ENCODE measurements at places on chromosomes 7 and 10.

GRCh38 chr7:5630670-5631069 lies 150.8 kb downstream of the RNF216 start:
- DNase-seq, result no peak

DNA sequence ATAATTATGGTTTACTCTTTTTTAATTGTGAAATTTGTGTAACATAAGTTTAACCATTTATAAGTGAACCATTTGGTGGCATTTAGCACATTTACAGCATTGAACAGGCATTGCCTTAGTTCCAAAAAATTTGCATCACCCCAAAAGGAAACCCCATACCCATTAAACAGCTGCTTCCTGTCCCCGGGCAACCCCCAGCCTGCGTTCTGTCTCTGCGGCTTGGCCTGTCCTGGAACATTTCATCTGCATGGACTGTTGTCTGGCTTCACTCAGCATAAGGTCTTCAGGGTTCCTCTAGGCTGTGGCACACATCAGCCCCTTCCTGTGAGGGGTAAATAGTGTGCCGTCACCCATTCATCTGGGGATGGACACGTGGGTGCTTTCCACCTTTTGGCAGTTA lies 6.9 kb downstream of the RET start:
- no peak for DNase-seq

GRCh38 chr7:116772423-116772863 lies 89.9 kb upstream of the CAPZA2 start:
- no peak for DNase-seq

GRCh38 chr7:138756591-138757242 lies 41.1 kb upstream of the TMEM213 start:
- no peak for DNase-seq

GRCh38 chr10:110105873-110106272 lies 98.1 kb downstream of the ADD3 start:
- no peak for DNase-seq

DNA sequence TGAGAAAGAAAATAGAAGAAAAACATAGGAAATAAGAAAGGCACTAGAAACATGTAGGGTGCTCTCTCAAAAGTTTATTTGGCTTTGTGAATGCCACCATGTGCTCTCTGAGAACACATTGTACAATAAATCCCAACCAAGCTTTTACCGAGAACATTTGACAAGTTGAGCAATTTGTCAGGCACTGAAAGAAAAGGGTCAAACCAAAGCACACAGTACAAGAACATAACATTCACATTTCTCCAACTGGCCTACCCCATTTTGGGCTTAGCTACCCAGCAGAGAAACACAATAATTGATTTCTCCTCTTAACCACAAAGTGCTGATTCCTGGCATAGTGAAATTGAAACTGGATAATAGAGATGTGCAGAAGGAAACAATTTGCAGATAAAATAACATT lies 69.2 kb upstream of the SLC39A12 start:
- DNase-seq, result no peak

- DNase-seq, result no peak
Measured at GRCh38 chr10:119461380-119461779, 81.1 kb downstream of the RGS10 start.

DNA sequence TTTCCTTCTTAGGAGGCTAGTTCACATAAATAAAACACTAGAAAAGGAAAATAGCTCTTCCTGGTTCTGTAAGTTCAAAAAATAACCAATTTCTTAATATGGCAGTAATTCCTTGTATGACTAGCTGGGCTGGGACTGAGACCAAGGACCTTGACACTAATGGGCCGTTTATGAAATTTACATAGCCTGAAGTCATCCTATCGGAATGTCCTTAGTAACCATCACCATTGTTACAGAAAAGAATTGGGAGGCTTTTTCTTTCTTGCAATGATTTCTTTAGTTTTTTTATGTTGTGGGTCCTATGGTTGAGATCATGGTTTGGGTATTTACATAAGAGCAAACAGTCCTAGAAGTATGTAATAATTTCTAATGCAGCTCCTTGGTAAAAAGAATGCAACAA lies 87.1 kb upstream of the HDAC9 start:
- no peak for DNase-seq

DNA sequence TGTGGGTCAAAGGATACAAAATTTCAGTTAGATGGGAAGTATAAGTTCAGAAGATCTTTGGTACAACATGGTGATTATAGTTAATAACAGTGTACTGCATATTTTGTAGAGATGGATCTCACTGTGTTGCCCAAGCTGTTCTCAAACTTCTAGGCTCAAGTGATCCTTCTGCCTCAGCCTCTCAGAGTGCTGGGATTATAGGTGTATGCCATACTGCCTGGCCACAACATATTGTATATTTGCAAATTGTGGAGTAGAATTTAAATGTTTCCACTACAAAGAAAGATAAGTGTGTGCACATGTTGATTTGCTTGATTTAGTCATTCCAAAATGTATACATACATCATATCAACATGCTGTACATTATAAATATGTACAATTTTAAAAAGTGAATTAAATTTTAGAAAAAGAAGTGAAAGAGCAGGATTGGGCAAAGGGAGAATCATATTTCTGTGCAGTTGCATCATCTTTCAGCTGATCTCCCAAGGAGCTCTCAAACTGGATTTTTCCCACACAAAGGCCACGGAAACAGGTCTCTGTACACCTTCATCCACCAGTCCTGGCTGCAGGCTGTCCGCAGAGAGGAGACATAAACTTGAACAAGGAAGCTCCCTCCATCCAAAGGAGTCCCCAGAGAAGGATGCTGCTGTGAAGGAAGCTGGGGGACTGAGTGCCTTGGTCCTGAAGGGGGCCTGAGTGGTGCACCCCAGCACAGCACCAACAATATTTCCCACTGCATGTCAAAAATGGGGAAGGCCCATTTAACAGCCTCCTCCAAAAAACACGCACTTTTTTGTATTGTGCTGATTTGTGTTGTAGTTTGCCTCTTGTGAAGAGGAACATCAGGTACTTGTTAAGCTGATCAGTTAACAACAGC lies 217.1 kb upstream of the GHITM start:
- no peak for DNase-seq

- DNase-seq, result no peak
Measured at GRCh38 chr10:86068231-86069054, 298.2 kb downstream of the GRID1 start.

DNA sequence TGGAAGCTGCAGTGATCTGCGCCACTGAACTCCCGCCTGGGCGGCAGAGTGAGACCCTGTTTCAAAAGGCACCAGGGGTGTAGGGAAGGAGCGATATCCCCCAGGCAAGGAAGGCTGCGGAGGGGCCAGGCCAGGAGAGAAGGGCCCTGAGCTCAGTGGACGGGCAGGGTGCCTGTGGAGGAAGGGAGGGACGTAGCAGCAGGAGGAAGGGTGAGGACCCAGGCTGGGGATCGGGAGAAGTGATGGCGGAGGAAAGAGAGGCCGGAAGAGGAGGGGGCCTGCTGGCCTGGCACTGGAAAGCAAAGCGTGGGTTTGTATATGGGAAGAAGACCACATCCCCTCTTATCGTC lies 45.6 kb downstream of the ALOX5 start:
- no peak for DNase-seq

DNA sequence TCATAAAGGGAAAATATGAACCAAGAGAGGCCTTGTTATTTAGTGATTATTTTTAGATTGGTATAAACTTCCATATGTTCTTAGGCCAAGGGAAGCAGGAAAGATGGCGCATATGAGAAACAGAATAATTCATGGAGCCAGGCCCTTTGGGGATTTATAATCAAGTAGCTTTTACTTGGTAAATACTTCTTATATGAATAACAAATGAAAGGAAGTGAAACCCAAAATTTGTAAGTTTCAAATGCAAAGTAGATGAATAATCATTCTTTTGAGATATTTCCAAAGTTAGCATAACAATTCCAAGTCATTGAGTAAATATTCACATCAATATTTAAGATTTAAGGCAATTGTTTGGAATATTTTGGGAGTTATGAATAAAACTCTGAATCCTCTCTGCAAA lies 13.9 kb upstream of the OPTN start:
- no peak for DNase-seq

DNA sequence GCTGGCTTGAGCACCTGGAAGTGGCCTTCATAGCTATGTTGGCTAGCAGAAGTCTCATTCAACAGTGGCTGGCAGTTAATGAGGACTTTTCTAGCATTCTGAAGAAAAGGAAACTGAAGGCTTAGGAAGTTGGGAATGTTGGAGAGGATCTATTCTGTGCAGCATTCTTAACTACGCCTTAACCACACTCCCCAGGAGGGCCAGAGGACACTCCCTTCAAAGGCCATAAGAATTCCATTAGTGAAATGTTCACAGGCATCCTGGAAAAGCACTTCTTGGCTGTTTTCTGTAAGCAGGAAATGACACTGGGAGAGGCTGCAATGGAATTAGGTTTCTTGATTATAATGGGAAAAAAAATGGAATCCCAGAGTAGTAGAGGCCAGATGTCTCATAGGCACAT lies 188.9 kb downstream of the ARHGAP12 start:
- DNase-seq, result no peak

DNA sequence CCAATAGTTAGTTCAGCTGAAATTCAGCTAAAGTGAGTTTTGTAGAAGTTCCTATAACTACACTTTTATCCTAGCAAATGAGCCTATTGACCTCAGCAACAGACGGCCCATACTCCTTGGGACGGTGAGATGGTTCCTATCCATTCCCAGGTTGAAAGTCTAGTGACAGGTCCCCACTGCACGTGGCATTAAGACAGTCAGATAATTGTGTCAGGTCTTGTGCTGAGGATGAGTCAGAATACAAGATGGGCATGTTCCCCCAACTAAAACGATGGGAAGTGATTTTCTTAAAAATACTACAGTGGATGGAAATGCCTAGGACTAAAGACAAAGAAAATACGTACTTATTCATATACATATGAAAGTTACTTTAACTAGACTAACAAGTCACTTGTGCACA lies 2.1 kb downstream of the CAV1 start:
- DNase-seq, result no peak

- no peak for DNase-seq
Measured at GRCh38 chr7:22110881-22111280, 165.2 kb upstream of the CDCA7L start.

DNA sequence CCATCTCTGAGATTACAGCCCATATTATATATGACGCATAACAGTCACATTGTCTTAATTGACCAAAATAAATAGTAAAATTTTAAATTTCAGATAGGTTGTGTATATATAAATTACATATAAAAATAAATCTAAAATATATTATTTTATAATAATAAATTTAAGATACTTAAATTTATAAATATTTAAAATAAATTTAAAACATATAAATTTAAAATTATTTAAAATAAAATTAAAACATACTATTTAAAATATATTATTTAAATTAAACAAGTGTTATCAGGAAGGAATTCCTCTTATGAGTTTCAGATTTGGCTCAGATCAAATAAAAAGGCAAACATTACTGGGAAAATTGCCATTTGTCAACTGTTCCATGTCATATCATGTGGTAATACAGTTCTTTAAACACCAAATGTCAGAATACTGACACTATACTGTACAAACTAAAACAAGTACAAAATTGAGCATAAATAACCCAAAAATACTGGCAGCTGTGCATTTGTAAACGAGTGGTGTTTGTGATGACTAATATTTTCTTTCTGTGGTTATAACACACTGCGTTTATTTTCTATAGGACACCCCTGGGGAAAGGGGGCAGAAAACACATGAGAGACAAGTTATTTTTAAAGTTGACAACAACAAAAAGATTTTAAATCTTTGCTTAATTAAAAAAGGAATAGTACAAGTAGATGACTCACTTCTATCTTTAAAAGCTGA lies 71.3 kb upstream of the DGKB start:
- DNase-seq, result no peak

- DNase-seq, result no peak
Measured at GRCh38 chr7:50101873-50102272, 8.8 kb upstream of the ZPBP start.

DNA sequence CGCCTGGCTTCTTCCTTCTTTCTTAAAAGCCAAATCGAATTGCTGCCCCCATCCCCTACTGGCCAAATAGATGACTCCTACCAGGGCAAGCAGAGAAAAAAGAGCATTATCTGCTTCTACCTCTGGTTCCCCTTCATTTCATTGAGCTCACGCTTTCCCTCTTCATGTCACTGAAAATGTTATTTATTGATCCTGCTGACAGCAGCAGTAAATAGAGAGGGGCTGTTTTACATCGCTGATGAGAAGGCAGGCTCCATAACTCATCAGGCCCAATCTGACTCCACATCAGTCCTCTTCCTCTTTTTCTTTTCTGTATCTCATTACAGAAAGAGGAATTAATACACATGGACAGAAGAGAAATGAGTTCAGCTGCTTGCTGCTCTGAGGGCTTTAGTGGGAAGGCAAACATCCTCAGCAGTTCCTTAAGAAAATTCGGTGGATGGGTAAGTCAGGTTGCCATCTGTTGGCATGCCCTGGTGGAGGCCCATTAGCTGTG lies 904.1 kb downstream of the KCNMA1 start:
- DNase-seq, result no peak

DNA sequence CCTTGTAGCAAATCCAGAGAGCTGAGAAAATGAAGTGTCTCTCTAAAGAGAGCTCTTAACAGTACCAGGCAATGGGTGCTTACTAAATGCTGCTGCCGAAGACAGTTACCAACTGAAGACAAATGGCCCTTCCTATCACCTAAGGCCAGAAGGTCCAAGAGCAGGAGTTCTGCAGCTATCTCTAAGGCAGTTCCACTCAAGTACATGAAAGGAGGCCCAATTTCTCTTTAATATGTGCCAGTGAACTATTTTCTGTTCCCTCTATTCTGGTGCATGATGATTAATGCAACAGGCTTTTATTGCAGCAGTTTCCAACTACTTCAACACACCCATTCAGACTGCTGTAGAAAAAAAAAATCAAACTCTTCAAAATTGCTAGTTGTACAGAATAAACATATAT lies 122.5 kb downstream of the SLC25A13 start:
- no peak for DNase-seq

- DNase-seq, result no peak
Measured at GRCh38 chr7:3461923-3462322, 160.9 kb downstream of the SDK1 start.

DNA sequence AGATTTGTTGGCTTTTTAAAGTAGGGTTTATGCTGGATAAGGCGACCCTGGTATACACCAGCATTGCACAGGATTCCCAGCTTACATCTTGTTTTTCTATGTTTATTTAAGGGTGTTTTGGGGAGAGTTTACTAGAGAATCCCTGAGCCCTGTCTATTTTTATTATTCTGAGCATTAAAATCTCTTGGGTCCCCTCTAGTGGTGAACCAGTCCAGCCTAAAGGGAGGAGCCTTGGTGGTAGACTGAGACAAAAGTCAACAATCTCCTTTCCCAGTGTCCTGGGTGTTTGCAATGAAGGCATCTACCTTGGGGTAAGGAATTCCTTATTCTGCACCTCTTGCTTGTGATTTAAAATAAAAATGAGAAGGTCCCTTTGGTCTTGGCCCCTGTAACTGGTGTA lies 38.2 kb downstream of the ANTXRL start:
- DNase-seq, result no peak

- DNase-seq, result no peak
Measured at GRCh38 chr7:2012981-2013380, 219.8 kb downstream of the MAD1L1 start.

Data from neural crest cell (in vitro differentiated cells).